ENCODE measurements at places on chromosomes 1 and 21.

GRCh38 chr1:226629896-226630550 lies 81.5 kb downstream of the STUM start:
- no peak for DNase-seq

DNA sequence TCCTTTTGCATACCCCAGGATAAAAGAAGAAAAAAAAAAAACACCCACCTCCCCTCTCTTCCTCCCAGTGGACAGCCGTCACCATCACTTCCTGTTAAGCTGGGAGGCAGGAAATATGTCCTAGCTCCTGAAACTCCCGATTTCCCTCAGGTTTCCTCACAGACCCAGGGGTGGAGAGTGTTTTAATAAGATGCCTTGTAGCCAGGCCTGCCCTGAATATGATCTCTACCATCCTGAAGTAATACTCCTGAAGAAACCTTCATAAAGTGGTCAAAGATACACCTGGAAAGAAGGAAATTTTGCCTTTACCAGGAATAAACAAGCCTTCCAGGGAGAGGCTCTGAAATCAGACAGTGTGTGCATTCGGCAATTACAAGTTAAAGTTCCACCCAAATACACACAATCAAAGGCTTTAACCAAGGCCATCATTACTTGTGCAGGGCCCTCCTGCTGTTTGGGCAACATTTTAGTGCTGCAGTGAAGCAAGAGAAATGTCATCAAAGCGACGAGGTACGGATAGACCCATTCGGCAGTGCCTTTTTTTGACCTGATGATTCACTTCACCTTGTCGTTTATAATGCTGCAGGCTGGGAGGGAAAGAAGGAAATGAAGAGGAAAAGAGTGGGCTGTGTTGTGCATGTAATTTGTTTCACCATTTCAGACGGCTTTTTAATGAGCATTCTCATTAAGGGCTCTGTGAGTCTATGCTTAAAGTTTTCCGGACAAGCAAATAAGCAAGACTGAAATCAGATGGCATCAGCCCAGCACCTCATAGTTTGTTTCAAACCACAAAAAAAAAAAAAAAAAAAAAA lies 41.0 kb upstream of the RASAL2 start:
- DNase-seq: no peak

DNA sequence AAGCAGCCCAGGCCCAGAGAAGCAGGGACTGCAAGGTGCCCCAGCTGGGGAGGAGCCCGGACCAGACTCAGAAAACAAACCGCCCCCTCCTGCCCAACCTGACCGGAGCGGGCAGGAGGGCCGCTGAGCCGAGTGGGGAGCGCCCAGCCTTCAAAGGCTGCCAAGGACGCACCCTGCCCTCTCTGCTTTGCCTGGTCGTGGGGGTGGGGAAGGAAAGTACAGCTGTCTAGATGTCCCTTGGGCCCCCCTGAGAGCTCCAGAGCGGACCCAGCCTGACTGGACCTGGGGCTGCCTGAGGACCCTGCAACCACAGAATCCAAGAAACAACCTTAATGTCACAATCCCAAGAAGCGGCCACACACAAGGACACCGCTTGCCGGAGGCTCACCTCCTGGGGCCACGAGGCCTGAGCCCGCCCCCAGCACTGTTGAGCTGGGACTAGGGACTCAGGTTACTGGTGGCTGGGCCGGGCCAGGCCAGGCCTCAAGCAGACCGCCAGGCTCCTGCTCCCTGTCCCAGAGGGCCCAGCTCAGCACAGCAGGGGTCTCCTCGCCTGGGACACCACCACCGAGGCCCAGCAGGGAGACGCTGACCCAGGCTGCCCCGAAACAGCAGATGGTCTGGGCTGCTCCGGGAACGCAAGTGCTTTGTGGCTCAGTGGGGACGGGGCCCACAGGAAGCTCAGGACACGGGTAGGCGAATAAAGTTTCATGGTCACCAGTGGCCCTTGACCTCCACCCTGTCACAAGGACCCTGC lies 1.4 kb downstream of the DVL1 start:
- DNase-seq: no peak

- DNase-seq: no peak
Observed at GRCh38 chr1:121418369-121419049, 233.7 kb downstream of the SRGAP2C start.

GRCh38 chr1:170395149-170395548 lies 136.8 kb upstream of the GORAB start:
- no peak for DNase-seq

- no peak for DNase-seq
Observed at GRCh38 chr1:207951652-207952051, 40.7 kb upstream of the CD34 start.

GRCh38 chr1:209218113-209218512 lies 365.4 kb upstream of the CAMK1G start:
- DNase-seq: no peak

DNA sequence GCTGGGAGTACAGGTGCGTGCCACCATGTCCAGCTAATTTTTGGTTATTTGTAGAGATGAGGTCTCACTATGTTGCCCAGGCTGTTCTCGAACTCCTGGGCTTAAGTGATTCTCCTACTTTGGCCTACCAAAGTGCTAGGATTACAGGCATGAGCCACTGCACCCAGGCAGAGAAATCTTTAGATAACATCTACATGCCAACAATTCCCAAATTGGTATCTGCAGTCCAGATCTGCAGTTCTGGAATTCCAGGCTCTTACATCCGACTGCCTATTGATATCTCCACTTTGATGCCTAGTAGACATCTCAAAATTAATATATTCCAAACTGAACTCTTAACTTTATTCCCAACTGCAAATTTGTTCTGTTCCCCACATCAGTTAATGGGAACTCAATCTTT lies 23.3 kb downstream of the INAVA start:
- no peak for DNase-seq

DNA sequence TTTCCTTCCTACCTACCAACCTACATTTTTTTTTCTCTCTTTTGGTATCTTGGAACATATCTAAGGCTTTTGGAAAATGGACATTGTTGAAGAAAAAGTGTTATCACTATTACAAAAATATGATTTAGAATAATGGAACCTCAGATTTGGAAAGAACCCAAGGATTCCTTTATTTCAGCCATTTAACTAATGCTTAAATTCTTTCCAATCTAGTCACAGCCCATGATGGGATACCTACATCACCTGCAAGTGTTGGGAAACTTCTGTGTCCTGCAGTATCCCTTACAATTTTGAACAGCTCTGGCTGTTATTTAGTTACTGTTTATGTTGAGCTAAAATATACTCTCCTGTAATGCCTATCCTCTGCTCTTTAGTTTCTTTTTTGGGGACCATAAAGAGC lies 22.3 kb upstream of the APOBEC4 start:
- DNase-seq: no peak

Measured in GOT3 (cell line).